Activated CD8-positive, alpha-beta memory T cell treated with anti-CD3 and anti-CD28 coated beads, Interleukin-2, amount 10 ng/mL, durations not matched to agents 7 days and 5 days (primary cell): ENCODE measurements at places on chromosomes 5 and 9.

DNA sequence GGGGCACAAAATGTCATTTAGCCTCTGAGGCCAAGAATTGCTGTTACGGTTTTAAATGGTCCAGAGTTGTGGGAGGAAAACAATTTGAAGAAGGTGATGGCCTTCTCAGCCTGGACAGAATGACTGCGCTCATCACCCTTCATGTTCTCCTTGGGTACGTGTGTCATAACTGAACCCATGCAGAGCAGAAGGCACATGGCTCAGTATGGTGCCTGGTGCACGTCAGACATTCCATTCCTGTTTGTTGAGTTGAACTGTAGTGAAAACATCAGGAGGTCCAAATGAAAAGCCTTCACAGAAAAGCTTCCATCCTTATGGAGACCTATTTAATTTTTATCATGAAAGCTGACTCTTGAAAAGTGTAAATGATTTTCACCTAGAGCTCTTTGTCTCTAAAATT, 133.2 kb downstream of the CFAP90 start:
- no peaks in the 10 kb centered on the region for H3K4me1 ChIP-seq
- no peaks in the 10 kb centered on the region for H3K36me3 ChIP-seq
- no peak for DNase-seq
- H3K27me3 ChIP-seq: peaks cover 2% of the 10 kb centered on the region
- H3K27ac ChIP-seq: no peak overlapping the region

- no peak overlapping the region for H3K4me3 ChIP-seq
- H3K36me3 ChIP-seq: no peaks in the 10 kb centered on the region
Observed at GRCh38 chr5:66527478-66528035, 68.6 kb upstream of the MAST4 start.

GRCh38 chr5:147559749-147560148, 49.9 kb upstream of the DPYSL3 start:
- H3K4me1 ChIP-seq: no peaks in the 10 kb centered on the region
- H3K36me3 ChIP-seq: no peaks in the 10 kb centered on the region
- H3K27me3 ChIP-seq: no peaks in the 10 kb centered on the region
- no peak for DNase-seq

- peaks cover 5% of the 10 kb centered on the region for H3K27me3 ChIP-seq
- DNase-seq: no peak
- H3K4me1 ChIP-seq: no peaks in the 10 kb centered on the region
- H3K27ac ChIP-seq: no peak overlapping the region
- H3K4me3 ChIP-seq: no peak overlapping the region
- H3K36me3 ChIP-seq: no peaks in the 10 kb centered on the region
Observed at GRCh38 chr9:70586476-70586875, 172.0 kb upstream of the KLF9 start.

GRCh38 chr9:37936965-37937364, 33.0 kb upstream of the SLC25A51 start:
- H3K36me3 ChIP-seq: no peaks in the 10 kb centered on the region
- no peak overlapping the region for H3K27ac ChIP-seq
- no peaks in the 10 kb centered on the region for H3K4me1 ChIP-seq
- DNase-seq: no peak
- no peaks in the 10 kb centered on the region for H3K27me3 ChIP-seq

GRCh38 chr9:132983491-132984201, 5.2 kb downstream of the GFI1B start:
- H3K4me1 ChIP-seq: peaks cover 1% of the 10 kb centered on the region
- no peaks in the 10 kb centered on the region for H3K36me3 ChIP-seq
- no peak overlapping the region for H3K27ac ChIP-seq
- no peak overlapping the region for H3K4me3 ChIP-seq
- peaks cover 54% of the 10 kb centered on the region for H3K27me3 ChIP-seq
- no peak for DNase-seq

- H3K4me3 ChIP-seq: no peak overlapping the region
- peaks cover 39% of the 10 kb centered on the region for H3K4me1 ChIP-seq
- no peak overlapping the region for H3K27ac ChIP-seq
- DNase-seq: no peak
Observed at GRCh38 chr5:10577371-10578292, 13.8 kb downstream of the ANKRD33B start.

- H3K4me1 ChIP-seq: no peaks in the 10 kb centered on the region
- no peak for DNase-seq
- no peak overlapping the region for H3K4me3 ChIP-seq
Observed at GRCh38 chr5:113354055-113354454, 80.7 kb downstream of the TSSK1B start.

- H3K27me3 ChIP-seq: no peaks in the 10 kb centered on the region
- no peak overlapping the region for H3K4me3 ChIP-seq
- no peak overlapping the region for H3K27ac ChIP-seq
- H3K36me3 ChIP-seq: peaks cover 12% of the 10 kb centered on the region
- no peak for DNase-seq
- H3K4me1 ChIP-seq: peaks cover 5% of the 10 kb centered on the region
Observed at GRCh38 chr5:127068493-127069214, 4.6 kb downstream of the C5orf63 start.

DNA sequence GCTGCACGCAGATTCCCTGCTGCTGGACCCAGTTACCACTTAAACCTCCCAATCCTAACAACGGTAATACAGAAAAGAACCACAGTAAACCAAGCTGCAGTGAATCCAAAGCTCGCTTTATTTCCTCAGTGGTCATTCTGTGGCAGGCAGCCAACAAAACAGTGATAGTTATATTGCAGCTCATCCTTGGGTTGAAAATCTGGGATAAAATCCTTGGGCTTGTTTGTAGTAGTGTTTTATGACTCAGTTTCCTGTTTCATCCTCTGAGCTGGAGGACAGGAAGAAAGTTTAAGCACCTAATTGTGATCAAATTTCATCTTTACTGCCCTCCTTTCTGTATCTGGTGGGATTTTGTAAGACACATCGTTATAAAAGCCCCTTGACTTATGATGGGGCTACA, 31.4 kb downstream of the HMGCR start:
- no peaks in the 10 kb centered on the region for H3K27me3 ChIP-seq
- peaks cover 2% of the 10 kb centered on the region for H3K36me3 ChIP-seq
- no peak overlapping the region for H3K27ac ChIP-seq
- peaks cover 7% of the 10 kb centered on the region for H3K4me1 ChIP-seq

DNA sequence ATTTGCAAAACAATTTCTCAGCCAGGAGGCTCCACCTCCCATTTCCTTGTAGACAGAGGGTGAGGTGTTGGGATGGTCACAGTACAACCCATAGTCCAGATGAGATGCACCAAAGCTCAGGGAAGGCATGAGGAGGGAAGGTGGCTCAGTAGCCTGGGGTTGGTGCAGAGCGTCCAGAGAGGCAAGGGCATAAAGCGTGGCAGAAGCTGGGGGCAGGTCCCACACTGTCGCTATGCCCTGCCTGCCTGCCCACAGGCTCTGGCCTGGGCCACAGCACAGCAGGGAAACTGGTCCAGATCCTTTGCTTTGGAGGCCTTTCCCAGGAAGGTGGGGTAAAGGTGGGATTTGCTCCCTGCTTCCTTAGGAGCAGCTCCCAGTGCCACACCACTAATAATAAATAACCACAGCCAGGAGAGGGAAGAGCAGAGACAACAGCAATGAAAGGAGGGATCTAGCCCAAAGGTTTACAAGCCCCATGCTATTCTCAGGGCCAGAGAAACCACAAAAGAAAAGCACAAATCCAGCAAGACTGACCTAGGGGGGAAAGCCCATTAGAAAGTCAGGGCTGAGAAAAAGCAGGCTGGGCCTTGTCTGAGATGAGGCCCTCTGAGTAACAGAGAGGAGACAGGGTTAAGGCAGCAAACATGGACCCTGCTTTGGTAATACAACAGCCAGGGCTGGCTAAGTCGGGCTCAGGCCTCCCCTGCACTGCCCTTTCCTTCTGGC, 27.2 kb downstream of the PCDHGC5 start:
- peaks cover 18% of the 10 kb centered on the region for H3K4me1 ChIP-seq
- peaks cover 49% of the 10 kb centered on the region for H3K36me3 ChIP-seq
- no peak overlapping the region for H3K27ac ChIP-seq
- no peak for DNase-seq
- no peak overlapping the region for H3K4me3 ChIP-seq

- no peak overlapping the region for H3K27ac ChIP-seq
- H3K4me1 ChIP-seq: peaks cover 22% of the 10 kb centered on the region
- peaks cover 36% of the 10 kb centered on the region for H3K27me3 ChIP-seq
- no peak for DNase-seq
- H3K4me3 ChIP-seq: no peak overlapping the region
- H3K36me3 ChIP-seq: no peaks in the 10 kb centered on the region
Observed at GRCh38 chr5:1156754-1157460, 44.5 kb upstream of the SLC6A19 start.

- peak; percentile 70 for DNase-seq
- H3K36me3 ChIP-seq: peaks cover 13% of the 10 kb centered on the region
- H3K27ac ChIP-seq: peak overlapping the region; percentile 98
- H3K27me3 ChIP-seq: no peaks in the 10 kb centered on the region
Observed at GRCh38 chr5:76547242-76547890, 75.8 kb downstream of the F2RL2 start.

GRCh38 chr9:2210201-2210600, 195.1 kb downstream of the SMARCA2 start:
- no peak overlapping the region for H3K4me3 ChIP-seq
- H3K36me3 ChIP-seq: no peaks in the 10 kb centered on the region
- H3K4me1 ChIP-seq: no peaks in the 10 kb centered on the region
- H3K27me3 ChIP-seq: peaks cover 3% of the 10 kb centered on the region

DNA sequence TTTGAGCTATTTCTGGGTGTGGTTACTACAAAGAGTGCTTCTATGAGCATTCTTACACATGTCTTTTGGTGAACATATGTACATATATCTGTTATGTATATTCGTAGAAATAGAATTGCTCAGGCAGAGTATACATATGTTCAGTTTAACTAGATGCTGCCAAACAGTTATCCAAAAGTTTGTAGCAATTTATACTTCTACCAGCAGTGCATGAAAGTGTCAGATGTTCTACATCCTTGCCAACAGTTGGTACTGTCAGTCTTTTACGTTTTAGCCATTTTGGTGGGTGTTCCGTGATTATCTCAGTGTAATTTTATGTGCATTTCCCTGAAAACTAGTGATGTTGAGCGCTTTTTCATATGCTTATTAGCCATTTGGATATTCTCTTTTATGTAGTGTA, 35.9 kb upstream of the DMRT2 start:
- peaks cover 5% of the 10 kb centered on the region for H3K4me1 ChIP-seq
- H3K4me3 ChIP-seq: no peak overlapping the region
- no peak overlapping the region for H3K27ac ChIP-seq
- DNase-seq: no peak

GRCh38 chr9:137611623-137612609, 6.4 kb downstream of the ARRDC1 start:
- H3K27me3 ChIP-seq: no peaks in the 10 kb centered on the region
- H3K4me3 ChIP-seq: no peak overlapping the region
- H3K36me3 ChIP-seq: peaks cover 3% of the 10 kb centered on the region
- peak overlapping the region; percentile 28 for H3K27ac ChIP-seq
- DNase-seq: no peak
- H3K4me1 ChIP-seq: peaks cover 24% of the 10 kb centered on the region

DNA sequence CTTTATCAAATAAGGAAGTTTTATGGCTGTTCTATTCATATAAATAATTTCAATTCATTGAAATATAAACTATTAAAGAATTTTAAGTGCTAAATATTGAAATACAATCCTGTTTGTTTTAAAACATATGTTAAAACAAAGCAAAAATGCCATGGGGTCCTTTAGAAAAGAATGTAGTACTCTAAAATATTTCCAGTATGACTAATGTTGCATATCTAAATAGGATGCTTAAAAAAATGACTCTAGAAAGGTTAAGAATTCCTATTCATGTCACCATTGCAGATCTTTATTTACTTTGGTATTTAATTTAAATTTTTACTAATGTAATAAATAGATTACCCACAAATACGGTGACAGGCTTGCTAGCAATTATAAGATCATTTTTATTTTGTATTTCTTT, 132.3 kb downstream of the ZNF608 start:
- no peaks in the 10 kb centered on the region for H3K36me3 ChIP-seq
- H3K4me1 ChIP-seq: no peaks in the 10 kb centered on the region
- H3K27ac ChIP-seq: no peak overlapping the region
- no peak overlapping the region for H3K4me3 ChIP-seq

DNA sequence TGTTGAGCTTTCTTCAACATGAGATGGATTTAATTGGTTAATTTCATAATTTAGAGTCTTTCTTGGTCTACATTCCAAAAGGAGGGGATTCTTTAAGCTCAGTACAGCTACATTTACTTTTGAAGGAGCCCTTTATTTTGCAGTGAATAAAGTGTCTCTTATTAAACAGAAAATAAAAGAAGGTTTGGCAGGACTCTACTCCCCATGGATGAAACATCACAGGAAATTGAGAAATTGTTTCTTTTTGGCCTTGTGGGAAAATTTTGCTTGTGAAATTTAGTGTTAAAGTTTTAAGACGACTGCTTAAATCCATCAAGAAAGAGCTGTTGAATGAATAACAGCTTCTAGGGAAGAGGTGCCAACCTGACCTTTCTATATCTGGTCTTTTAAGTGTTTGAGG, 187.7 kb downstream of the NTRK2 start:
- no peaks in the 10 kb centered on the region for H3K36me3 ChIP-seq
- H3K4me1 ChIP-seq: no peaks in the 10 kb centered on the region
- no peak overlapping the region for H3K27ac ChIP-seq
- no peak overlapping the region for H3K4me3 ChIP-seq

DNA sequence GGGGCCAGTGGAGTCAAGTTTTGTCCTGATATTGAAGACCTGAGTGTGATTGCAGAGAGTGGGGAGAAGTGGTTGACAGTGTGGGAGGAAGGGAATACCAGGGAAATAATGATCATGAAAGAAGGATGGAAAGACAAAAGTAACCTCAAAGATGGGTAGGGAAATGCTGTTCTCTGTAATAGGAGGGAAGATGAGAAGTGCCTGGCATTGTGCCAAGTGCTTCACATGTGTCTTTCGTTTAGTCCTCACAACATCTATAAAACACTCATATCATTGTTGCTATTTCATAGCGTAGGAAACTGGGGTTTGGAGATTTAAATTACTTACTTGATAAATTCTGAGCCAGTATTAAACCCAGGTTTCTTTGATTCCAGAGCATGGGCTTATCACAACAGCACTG, 472.3 kb downstream of the LRRC70 start:
- H3K4me3 ChIP-seq: no peak overlapping the region
- no peaks in the 10 kb centered on the region for H3K36me3 ChIP-seq
- DNase-seq: no peak
- H3K27me3 ChIP-seq: no peaks in the 10 kb centered on the region
- no peaks in the 10 kb centered on the region for H3K4me1 ChIP-seq

DNA sequence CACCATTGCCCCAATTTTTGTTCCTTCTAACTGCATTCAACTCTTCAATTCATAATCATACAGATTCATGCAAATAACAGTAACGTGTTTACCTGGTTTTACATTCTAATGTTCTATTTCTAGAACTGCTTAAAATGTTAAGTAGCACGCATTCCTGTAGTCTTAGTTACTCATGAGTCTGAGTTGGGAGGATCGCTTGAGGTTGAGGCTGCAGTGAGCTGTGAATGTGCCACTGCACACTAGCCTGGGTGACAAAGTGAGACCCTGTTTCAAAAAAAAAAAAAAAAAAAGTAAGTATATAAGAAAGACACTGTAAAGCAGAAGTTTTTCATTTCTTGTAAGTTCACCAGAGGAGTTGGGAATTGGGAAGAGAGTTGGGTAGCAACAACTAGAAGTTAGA, 105.9 kb downstream of the F2RL2 start:
- H3K36me3 ChIP-seq: peaks cover 28% of the 10 kb centered on the region
- H3K27me3 ChIP-seq: no peaks in the 10 kb centered on the region
- H3K4me3 ChIP-seq: no peak overlapping the region
- H3K27ac ChIP-seq: no peak overlapping the region

GRCh38 chr5:173549644-173550043, 66.8 kb downstream of the BOD1 start:
- H3K27me3 ChIP-seq: peaks cover 5% of the 10 kb centered on the region
- no peak for DNase-seq
- H3K36me3 ChIP-seq: no peaks in the 10 kb centered on the region
- no peak overlapping the region for H3K4me3 ChIP-seq
- H3K4me1 ChIP-seq: no peaks in the 10 kb centered on the region
- no peak overlapping the region for H3K27ac ChIP-seq

GRCh38 chr9:109901201-109901600, 121.2 kb downstream of the PALM2AKAP2 start:
- H3K27ac ChIP-seq: no peak overlapping the region
- peaks cover 1% of the 10 kb centered on the region for H3K4me1 ChIP-seq

- no peak for DNase-seq
Observed at GRCh38 chr9:13810510-13810909, 503.4 kb downstream of the NFIB start.
